ENCODE measurements at places on chromosomes 16 and 17.

DNA sequence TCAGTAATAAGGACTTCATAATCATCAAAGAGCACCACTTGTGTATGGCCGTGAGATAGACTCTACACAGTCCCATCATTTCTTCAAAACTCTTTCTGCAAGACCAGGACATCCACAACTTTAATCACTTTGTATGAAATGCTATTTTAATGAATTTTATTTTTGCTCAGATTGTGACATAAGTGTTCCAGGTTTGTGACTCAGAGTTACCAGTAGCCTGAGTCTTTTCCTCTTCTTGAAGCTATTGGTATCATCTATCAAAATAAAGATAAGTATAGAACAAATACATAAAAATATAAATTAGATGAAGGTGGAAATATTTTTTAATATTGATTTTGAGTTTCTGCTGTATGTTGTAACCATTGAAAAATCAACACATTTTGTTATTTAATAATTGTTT, 16.6 kb upstream of the VWA3A start:
- no peak for DNase-seq

GRCh38 chr16:21713549-21714368, 50.0 kb downstream of the OTOA start:
- DNase-seq, result no peak

DNA sequence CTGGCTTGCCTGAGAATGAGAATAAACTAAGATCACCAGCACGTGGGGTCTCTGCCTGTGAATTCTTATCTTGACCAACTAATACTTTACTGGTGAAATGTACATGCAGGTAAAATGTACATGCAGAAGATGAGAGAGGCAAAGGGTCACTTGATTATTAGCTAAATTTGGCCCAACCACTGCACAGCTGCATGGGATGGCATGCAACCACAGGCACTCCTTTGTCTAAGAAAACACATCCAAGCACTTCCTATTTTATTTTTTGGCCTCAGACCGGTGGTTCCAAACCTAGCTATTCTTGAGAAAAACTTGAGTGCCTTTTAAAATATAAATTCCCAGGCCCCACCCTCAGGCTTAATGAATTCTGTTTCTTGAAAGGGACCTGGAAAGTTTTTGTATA, 77.9 kb downstream of the SYCE1L start:
- DNase-seq, result no peak

GRCh38 chr16:23607726-23608125, 11.6 kb upstream of the NDUFAB1 start:
- no peak for DNase-seq

DNA sequence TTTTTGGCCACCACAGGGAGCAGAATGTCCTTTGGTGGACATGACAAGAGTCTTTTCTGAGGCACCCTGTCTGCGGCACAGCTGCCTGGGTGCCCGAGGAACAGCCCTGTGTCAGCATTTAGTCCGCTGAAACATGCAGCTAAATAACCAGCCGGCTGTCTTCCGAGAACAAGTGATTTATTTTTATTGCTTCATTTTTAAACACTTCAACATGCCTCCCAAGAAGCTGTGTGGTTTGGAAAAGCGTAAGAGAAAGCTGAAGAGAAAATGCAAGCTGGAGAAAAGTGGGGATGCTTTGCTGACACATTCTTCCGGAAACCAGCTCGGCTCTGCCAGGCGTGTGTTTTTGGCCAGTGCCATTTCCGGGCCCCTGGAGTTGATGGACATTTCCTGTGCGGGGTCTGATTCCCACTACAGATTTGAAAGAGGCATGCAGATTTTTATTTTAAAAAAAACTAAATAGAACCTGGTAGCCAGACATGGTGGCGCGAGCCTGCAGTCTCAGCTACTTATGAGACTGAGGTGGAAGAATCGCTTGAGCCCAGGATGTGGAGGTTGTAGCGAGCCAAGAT, 94.7 kb downstream of the SEC14L1 start:
- no peak for DNase-seq
